ENCODE measurements at places on chromosomes 5 and 9. TPM values are rescaled to one million over a fixed set of nuclear protein-coding genes. Genes with fewer than 3 reads are reported as not detected.

The COQ4 gene
- 39.0 TPM for total RNA-seq

The CERT1 gene
- total RNA-seq, result 50.4 TPM

The GKAP1 gene
- total RNA-seq, result 33.4 TPM

The ECSCR gene
- not detected for total RNA-seq

The SLC6A3 gene
- 0.32 TPM for total RNA-seq

The WNK2 gene
- total RNA-seq, result 16.7 TPM

The PTGER4 gene
- not detected for total RNA-seq

The CCNJL gene
- 8.4 TPM for total RNA-seq

The AK8 gene
- total RNA-seq, result 0.43 TPM

The CHSY3 gene
- 0.30 TPM for total RNA-seq

The SV2C gene
- total RNA-seq, result 0.06 TPM

The LCN12 gene
- total RNA-seq, result 0.19 TPM

The SPATA31C1 gene
- total RNA-seq, result not detected

The LSM11 gene
- 10.7 TPM for total RNA-seq

The HACD4 gene
- total RNA-seq, result 1.2 TPM

The MLANA gene
- not detected for total RNA-seq

The TAF11L13 gene
- total RNA-seq, result not detected

The CDH9 gene
- total RNA-seq, result 2.8 TPM

The SPAAR gene
- not detected for total RNA-seq

The GABBR2 gene
- not detected for total RNA-seq

The PCSK5 gene
- total RNA-seq, result 30.0 TPM

The LYRM7 gene
- 8.1 TPM for total RNA-seq

The FNIP1 gene
- 26.0 TPM for total RNA-seq

The IGFBPL1 gene
- total RNA-seq, result 43.2 TPM

The TMC1 gene
- not detected for total RNA-seq

The CDKN2B gene
- 0.06 TPM for total RNA-seq

The SPATA6L gene
- 0.99 TPM for total RNA-seq

The NME5 gene
- 6.7 TPM for total RNA-seq

The KDM4C gene
- total RNA-seq, result 11.1 TPM

The SLCO4C1 gene
- 0.09 TPM for total RNA-seq

The CLIC3 gene
- total RNA-seq, result not detected
